ENCODE measurements at places on chromosomes 12 and 14. TPM values are rescaled to one million over a fixed set of nuclear protein-coding genes. Genes with fewer than 3 reads are reported as not detected.
A peak's percentile ranks its signal among the peaks of the same experiment; 100 is the strongest.

Gene GLIPR1
- 10.0 TPM for total RNA-seq

DNA sequence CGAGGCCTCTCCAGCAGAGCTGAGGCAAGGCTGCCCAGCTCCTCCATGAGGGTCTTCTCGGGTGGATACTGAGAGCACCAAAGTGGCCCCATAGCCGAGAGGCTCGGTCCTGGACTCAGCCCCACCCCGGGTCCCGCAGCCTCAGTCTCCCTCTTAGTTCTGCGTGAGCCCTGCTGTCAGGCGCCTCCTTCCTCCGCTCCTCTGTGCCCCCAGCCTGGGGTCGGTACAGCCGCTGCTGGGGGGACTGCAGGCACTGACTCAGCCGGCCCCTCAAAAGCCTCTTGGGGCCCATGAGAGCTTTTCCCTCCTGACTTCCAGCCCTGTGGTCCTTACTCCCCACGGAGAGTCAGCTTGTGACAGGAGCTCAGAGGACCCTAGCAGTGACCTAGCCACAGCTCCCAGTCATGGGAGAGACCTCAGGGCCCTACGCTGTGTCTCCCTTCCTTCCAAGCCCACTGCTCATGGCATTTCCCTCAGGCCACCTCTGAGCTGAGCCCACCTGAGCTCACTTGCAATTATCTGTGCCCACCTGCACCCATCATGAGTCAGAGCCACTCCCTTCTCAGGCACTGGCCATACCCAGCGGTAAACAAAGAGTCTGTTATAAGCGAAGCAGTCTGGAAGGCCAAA is 295.0 kb upstream of the RTL1 start:
- peaks cover 1% of the 10 kb centered on the region for H3K36me3 ChIP-seq
- H3K27me3 ChIP-seq = no peaks in the 10 kb centered on the region
- no peaks in the 10 kb centered on the region for H3K4me1 ChIP-seq

GRCh38 chr12:54463484-54463883 is 9.9 kb downstream of the GTSF1 start:
- no peak overlapping the region for H3K27ac ChIP-seq
- no peak for DNase-seq
- peaks cover 28% of the 10 kb centered on the region for H3K27me3 ChIP-seq
- H3K36me3 ChIP-seq = no peaks in the 10 kb centered on the region

DNA sequence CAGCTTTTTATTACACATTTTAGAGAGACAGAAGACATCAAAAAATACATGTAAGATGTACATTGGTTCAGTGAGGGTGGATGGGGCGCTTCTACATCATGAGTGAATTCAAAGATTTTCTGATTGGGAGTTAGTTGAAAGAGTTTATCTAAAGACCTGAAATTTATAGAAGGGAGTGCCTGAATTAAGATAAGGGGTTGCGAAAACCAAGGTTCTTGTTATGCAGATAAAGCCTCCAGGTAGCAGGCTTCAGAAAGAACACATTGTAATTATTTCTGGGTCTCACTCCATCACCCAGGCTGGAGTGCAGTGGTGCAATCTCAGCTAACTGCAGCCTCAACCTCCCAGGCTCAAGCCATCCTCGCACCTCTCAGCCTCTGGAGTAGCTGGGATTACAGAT is 26.2 kb upstream of the TMPO start:
- DNase-seq = no peak
- H3K4me3 ChIP-seq = no peak overlapping the region
- H3K27me3 ChIP-seq = no peaks in the 10 kb centered on the region
- peaks cover 25% of the 10 kb centered on the region for H3K4me1 ChIP-seq
- no peaks in the 10 kb centered on the region for H3K36me3 ChIP-seq
- H3K27ac ChIP-seq = no peak overlapping the region

Gene KRT6A
- total RNA-seq = not detected

DNA sequence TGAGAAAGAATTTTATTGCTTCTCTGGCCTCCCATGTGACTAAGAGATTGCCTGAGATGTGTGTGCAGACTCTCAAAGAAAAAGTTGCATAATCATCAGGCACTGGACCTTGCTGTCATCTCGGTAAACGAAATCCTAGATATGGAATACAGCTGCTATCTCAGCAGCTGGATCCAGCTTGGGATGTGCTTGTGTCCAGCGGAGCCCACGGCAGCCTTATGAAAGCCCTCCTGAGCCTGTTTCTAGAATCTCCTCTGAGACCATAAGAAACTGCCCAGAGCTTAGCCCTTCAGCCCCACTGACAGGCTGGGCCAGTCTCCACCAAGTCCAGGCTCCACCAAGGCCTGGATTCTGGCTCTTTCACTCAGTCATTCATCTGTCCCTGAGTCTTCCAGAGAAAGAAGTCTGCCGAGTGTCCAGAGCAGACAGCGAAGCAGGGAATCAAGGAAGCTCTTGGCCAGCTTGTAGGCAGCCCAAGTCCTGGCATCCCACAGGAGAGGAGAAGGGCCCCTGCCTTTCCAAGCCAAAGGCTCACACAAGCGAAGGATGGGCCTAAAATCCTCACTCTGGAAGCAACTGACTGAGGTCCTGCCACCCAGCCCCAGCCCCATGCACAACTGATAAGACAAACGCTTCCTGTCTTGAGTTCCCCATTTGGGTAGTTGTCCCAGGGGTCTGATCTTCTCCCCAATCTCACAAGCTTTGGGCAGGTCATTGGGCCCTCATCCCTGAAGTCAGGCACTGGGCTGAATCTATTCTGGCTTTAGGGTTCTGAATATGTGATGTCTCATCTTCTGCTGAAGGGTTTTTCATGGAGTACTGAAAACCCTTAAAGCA is 97.8 kb downstream of the SEC23A start:
- H3K36me3 ChIP-seq = no peaks in the 10 kb centered on the region
- H3K4me3 ChIP-seq = no peak overlapping the region
- DNase-seq = no peak
- no peaks in the 10 kb centered on the region for H3K4me1 ChIP-seq
- H3K27me3 ChIP-seq = no peaks in the 10 kb centered on the region

DNA sequence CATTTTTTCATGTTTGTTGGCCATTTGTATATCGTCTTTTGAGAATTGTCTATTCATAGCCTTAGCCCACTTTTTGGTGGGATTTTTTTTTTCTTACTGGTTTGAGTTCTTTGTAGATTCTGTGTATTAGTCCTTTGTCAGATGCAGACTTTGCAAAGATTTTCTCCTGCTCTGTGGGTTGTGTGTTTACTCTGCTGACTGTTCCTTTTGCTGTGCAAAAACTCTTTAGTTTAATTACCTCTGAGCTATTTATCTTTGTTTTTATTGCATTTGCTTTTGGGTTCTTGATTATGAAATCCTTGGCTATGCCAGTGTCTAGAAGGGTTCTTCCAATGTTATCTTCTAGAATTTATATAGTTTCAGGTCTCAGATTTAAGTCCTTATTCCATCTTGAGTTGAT is 220.0 kb downstream of the FUT8 start:
- H3K4me1 ChIP-seq = peaks cover 21% of the 10 kb centered on the region
- H3K36me3 ChIP-seq = peaks cover 8% of the 10 kb centered on the region

Gene ANG
- 0.67 TPM for total RNA-seq

GRCh38 chr12:53761306-53761705 is 9.5 kb upstream of the CISTR start:
- H3K27ac ChIP-seq = no peak overlapping the region
- H3K36me3 ChIP-seq = no peaks in the 10 kb centered on the region
- H3K4me1 ChIP-seq = peaks cover 11% of the 10 kb centered on the region
- H3K4me3 ChIP-seq = no peak overlapping the region

Gene GPD1
- 1.6 TPM for total RNA-seq

DNA sequence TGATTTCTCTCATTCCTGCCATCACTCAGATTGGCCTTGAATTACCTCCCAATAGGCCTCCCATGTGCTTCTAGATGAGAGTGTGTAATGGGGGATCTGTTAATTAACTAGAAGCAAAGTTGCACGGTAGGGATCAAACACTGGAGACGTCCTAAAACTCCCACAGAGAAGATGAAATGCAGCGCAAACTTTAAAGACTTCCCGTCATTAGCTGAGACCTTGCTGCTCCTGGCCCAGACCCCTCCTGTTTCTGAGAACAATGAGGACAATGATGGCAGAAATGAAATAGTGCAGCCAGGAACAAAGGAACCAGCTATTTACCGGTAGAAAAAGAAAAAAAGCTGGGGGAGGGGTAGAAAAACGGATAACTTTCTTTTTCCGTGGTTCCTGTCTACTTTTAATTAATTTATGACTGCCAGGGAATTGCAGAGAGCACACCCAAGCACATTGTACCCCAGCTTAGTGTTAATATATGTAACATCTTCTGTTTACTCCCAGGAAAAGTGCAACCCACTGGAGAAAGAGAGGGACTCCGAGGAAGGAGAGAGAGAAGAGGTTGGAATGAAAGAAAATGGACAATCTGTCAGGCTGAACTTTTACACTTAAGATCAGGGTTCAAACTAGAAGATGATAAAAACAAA is 280.7 kb upstream of the SOX5 start:
- H3K27me3 ChIP-seq = no peaks in the 10 kb centered on the region
- H3K27ac ChIP-seq = no peak overlapping the region
- no peak for DNase-seq
- peaks cover 5% of the 10 kb centered on the region for H3K4me1 ChIP-seq
- H3K36me3 ChIP-seq = no peaks in the 10 kb centered on the region

- no peak for DNase-seq
- no peak overlapping the region for H3K27ac ChIP-seq
- no peak overlapping the region for H3K4me3 ChIP-seq
- peaks cover 11% of the 10 kb centered on the region for H3K27me3 ChIP-seq
- H3K36me3 ChIP-seq = no peaks in the 10 kb centered on the region
- no peaks in the 10 kb centered on the region for H3K4me1 ChIP-seq
Observed at GRCh38 chr12:1828856-1829255, 8.5 kb downstream of the LRTM2 start.

GRCh38 chr12:100141998-100142850 is 450 bp downstream of the BLTP3B start:
- no peaks in the 10 kb centered on the region for H3K27me3 ChIP-seq
- peaks cover 63% of the 10 kb centered on the region for H3K4me1 ChIP-seq
- peak overlapping the region; percentile 100 for H3K27ac ChIP-seq
- H3K4me3 ChIP-seq = peak overlapping the region; percentile 97

Gene TAS2R13
- 0.53 TPM for total RNA-seq

DNA sequence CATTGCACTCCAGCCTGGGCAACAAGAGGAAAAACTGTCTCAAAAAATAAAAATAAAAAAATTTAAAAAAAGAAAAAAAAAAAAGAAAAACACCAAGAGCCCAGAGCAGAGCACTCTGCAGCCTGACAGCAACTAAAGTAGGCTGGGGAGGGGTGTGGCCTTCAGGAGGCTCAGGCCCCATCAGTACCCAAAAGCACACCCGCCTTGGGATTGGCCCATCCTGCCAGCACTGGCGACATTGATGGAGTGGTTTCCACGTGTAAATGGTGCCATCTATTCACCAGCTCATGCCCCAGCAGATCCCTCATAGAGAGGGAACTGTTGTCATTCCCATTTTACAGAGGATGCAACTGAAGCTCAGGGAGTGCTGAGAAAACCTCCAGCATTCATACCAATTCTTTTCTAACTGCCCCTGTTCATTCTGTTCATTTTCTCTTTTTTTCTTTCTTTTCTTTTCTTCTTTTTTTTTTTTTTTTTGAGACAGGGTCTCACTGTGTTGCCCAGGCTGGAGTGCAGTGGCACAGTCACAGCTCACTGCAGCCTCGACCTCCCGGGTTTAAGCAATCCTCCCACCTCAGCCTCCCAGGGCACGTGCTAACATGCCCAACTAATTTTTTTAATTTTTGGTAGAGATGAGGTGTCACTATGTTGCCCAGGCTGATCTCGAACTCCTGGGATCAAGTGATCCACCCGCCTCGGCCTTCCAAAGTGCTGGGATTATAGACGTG is 89.3 kb downstream of the IRF2BPL start:
- H3K36me3 ChIP-seq = no peaks in the 10 kb centered on the region
- no peaks in the 10 kb centered on the region for H3K27me3 ChIP-seq
- no peak overlapping the region for H3K4me3 ChIP-seq
- H3K27ac ChIP-seq = no peak overlapping the region
- H3K4me1 ChIP-seq = peaks cover 16% of the 10 kb centered on the region

GRCh38 chr12:91205811-91206210 is 23.2 kb upstream of the DCN start:
- DNase-seq = no peak
- no peak overlapping the region for H3K4me3 ChIP-seq
- H3K36me3 ChIP-seq = no peaks in the 10 kb centered on the region
- no peaks in the 10 kb centered on the region for H3K4me1 ChIP-seq

GRCh38 chr12:52203079-52203921 is 11.5 kb upstream of the KRT80 start:
- peaks cover 20% of the 10 kb centered on the region for H3K27me3 ChIP-seq
- no peak overlapping the region for H3K27ac ChIP-seq
- no peaks in the 10 kb centered on the region for H3K36me3 ChIP-seq
- H3K4me1 ChIP-seq = peaks cover 7% of the 10 kb centered on the region
- DNase-seq = no peak

GRCh38 chr14:66999978-67000377 is 189.3 kb upstream of the GARIN2 start:
- H3K27me3 ChIP-seq = no peaks in the 10 kb centered on the region
- H3K27ac ChIP-seq = no peak overlapping the region
- H3K36me3 ChIP-seq = no peaks in the 10 kb centered on the region
- no peak for DNase-seq
- no peak overlapping the region for H3K4me3 ChIP-seq
- peaks cover 14% of the 10 kb centered on the region for H3K4me1 ChIP-seq

DNA sequence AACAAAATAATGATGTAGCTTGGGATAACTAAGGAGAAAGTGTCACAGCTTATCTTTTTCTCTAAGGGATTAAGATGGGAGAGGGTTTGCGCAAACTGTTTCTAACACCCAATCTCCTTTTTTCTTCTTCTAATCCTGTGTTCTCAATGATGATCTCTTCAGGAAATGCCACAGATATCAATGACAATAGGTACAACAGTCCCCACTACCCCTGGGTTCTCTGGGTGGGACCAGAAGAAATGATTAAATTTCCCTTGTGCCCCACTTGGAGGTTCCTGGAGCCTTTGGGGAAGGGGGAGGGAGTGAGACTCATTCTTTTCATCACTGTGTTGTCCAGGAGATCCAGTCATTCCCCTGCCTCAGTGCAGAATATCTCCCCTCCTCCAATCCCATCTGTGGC is 8.6 kb upstream of the PIP4K2C start:
- DNase-seq = no peak
- no peaks in the 10 kb centered on the region for H3K36me3 ChIP-seq

GRCh38 chr14:58639842-58640484 is 2.2 kb downstream of the DACT1 start:
- DNase-seq = no peak
- peak overlapping the region; percentile 28 for H3K27ac ChIP-seq
- peaks cover 8% of the 10 kb centered on the region for H3K27me3 ChIP-seq
- H3K36me3 ChIP-seq = peaks cover 10% of the 10 kb centered on the region

DNA sequence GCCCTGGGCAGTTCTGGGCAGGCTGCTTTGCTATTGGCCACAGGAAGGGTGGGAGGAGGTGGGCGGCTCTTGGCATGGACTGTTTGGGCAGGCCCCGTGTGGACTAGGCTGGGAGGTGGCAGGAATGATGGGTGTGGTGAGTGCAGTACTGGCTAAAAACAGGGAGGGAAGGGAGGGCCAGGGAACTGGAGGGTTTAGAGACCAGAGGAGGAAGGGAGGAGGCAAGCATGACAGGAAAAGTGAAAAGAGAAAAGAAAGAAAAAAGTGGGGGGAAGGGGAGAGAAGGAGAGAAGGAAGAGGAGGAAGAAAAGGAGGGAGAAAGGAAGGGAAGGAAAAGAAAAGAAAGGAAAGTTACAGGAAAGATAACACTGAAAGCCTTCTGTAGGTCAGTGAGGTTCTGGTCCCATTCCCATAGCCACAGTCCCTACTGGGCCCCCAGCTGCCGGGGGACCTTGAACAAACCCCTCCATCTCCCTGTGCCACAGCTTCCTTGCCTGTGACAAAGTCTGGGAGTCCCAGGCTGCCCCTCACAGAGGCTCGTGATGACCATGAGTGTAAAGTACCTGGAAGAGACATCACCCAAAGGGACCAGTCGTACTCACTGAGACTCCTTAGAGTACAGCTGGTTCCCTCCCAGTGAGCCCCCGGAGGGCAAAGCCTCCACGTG is 1.1 kb upstream of the C14orf132 start:
- no peaks in the 10 kb centered on the region for H3K36me3 ChIP-seq
- DNase-seq = no peak
- peaks cover 29% of the 10 kb centered on the region for H3K4me1 ChIP-seq
- peaks cover 44% of the 10 kb centered on the region for H3K27me3 ChIP-seq
